Fibroblast of skin of scalp (primary cell): ENCODE measurements at places on chromosomes 2 and 18.

DNA sequence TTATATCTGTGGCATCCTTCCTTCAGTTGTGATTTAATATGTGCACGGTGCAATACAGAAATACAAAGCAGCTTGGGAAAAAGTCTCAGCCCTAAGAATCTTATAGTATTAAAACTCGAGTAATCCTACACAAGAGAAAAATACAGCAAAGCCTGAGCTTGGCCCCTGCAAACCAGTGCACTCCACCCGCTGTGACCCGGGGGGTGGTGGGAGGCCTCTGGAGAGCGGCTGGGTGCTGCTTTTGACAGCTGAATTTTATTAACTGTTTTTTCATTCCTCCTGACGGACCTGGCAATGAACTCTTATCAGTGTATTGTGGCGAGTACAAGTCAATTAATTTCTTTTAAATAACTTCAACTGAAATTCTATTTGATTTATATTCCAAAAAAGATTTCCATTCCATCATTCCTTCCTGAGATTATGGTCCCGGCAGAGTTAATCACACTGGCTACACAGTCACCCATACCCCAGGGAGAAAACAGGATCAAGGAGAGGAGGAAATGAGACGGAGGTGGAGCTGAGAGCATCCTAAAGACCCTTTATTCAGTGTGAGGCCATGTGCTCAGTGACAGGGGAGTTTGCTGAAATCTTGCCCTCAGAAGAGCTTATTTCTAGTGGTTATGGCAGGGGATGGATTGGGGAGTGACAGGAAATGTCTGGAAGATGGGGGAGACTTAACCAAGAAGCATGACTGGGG lies 124.8 kb downstream of the KLHL29 start:
- DNase-seq, result no peak

GRCh38 chr18:45304558-45304957 lies 310.7 kb upstream of the SLC14A2 start:
- no peak for DNase-seq

DNA sequence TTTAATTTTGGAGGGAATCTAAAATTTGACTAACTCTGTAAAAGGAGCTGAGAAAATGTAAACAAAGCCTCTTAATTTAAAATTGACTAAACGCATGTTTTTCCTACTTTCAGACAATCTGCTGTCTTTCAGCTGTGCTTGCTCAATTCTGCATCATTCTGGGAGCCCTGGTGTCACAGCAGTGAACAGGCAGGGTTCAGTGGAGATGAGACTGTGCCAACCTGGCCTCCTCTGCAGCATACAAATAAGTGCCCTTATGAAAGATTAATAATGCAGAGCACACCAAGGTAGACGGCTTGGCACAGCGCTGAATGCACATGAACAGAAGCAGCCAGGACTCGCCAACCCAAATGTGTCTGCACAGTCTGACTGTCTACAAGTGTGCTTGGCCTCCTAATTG lies 222.0 kb upstream of the CHAC2 start:
- DNase-seq, result no peak

DNA sequence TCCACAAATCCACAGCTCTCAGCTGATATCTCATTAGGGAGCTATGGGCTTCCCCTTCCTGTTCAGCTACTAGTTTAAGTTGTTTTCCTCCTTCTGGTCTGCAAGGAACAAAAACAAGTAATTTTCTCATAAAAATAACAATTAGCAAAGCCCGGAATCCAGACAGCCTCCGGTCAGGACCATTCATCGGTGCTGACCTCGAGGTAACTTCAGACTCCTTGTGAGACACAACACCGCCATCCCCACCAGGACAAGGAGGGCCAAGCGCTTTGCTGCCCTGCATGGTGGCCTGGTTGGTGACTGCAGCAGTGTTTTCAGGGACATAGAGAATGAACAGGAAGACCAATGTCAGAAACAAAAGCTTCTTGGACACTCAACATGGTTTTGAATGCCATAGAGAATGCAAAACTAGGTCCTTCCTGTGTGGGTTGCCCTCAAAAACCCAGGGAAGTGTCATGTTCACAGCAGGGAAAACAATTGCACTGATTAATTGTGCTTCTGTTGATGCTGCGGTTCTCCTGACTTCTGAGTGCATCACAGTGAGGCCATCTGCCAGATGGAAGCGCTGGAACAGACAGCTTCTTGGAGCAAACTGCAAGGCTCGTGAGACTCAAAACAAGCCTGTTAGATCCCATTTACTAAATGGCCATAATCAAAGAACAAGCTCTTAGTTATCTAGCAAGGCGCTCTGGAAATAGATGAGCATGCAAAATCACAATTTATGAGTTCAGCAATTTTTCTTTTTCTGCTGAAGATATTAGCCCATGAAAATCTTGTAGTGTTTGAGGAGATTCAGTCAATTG lies 77.1 kb downstream of the HS1BP3 start:
- peak; percentile 66 for DNase-seq

DNA sequence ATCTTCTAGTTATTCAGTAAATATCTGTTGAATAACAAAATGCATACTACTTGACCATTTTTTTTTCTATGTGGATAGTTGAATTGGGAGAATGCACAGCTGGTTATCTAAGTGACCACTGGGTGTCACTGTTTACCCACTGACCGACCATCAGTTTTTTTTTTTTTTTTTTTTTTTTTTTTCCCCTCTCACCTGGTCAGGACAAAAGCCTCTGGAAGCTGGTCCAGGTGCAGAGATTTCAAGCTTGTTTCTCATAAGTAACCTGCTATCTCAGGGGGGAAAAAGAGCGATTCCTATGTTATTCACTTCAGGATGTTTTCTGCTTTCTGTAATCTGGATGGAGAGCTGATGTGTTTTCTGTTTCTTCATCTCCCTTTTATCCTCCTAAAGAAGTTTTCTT lies 256.0 kb downstream of the DCDC2C start:
- peak; percentile 16 for DNase-seq

DNA sequence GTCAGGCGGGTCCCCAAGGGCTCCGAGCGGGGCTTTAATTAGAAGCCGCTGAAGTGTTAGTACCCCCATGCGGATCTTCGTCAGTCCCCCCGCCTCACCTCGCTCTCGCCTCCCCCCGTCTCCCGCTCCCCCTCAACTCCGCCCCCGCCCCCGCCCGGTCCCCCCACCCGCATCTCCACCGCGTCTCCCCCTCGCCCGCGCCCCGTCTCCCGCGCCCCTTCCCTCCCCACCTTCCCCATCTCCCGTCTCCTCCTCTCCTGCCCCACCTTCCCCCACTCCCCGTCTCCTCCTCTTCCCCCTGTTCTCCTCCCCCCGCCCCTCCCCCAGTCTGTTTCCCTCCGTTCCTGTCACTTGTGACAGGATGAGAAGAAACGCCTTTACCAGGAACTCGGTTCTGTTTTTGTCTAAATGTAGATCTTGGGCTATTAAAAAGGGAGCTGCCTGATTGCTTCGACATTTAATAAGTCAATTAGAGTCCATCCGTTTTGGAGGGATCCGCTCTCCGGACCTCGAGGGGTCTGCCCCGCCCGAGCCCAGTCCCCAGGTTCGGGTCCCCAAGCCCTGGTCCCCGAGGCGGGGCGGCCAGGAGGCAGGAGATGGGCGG lies 969 bp upstream of the ALKAL2 start:
- DNase-seq, result no peak

- DNase-seq, result peak; percentile 9
These were observed 763.9 kb downstream of the TSN start for GRCh38 chr2:122519366-122519765.

GRCh38 chr2:112081262-112081661 lies 26.2 kb downstream of the TMEM87B start:
- no peak for DNase-seq

DNA sequence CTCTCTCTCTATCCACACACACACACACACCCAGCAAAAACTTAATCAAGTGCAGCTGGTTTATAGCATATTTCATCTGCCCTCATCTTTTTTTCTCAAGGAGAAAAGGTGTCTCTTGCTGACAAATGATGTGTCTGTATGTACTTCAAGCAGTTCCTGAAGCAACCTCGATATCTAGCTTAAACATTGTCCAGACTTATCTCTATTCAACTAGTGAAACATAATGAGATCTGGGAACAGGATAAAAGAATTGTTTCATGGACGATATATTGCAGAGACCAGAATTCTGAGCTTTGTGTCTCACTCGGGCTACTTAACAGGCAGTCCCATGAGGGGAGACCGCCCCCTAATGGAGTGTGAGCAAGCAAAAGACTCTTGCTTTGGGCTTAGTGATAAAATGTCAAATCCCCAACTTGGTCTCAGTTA lies 929.2 kb upstream of the SOX11 start:
- DNase-seq, result peak; percentile 38

DNA sequence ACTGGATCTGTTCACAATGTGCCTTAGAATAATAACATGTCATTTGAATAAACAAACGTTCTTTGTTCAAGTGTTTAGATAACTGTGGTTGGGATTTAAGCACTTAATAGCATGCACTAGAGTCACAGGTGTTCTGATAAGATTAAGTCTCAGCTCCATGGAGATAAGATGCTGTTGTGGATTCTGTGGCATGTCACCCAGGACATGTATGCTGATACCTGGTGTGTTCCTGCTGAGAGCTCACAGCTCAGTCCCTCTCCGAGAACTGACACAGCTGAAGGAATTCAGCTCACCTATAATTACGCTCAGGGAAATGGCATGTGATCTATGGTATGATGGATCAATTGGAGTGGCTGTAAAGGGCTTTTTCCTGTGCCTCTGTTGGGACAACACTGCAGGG lies 75.4 kb upstream of the ST6GAL2 start:
- DNase-seq, result no peak

DNA sequence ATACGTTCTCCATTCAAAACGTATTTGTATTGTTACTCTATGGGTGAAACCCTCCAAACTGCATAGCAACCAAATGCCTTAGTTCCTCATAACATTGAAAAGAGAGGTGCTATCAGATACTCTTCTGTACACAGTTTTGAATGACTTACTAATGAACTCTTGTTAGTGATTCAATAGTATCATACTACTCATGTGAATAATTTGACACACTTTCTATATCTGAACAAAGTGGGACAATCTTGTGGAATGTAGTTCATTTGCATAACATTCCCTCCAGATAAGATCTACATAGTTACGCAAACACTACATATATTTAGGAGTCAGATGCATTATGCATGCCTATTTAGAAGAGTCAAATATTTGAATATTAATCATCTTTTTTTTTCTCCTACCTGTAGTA lies 232.0 kb upstream of the NRXN1 start:
- no peak for DNase-seq

DNA sequence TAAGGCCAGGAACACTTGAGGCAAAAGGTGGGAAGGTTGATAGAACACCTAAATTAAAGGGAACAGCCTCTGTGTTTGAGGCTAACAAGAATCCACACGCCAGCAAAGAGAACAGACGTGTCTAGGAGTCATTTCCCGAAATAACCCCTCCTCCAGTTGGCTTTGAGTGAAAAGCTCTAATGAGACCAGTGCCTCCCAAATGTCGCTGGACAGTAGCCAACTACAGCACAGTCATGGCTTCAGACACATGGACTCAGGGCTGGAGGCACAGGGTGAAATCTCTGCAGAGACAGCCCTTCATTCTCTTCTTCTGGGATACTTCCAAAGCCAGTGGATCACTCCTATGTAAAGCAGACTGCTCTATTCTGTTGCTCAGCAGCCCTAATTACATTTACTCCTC lies 49.6 kb downstream of the SOWAHC start:
- DNase-seq, result peak; percentile 80

GRCh38 chr2:202278944-202279343 lies 13.4 kb downstream of the NOP58 start:
- DNase-seq, result peak; percentile 66

DNA sequence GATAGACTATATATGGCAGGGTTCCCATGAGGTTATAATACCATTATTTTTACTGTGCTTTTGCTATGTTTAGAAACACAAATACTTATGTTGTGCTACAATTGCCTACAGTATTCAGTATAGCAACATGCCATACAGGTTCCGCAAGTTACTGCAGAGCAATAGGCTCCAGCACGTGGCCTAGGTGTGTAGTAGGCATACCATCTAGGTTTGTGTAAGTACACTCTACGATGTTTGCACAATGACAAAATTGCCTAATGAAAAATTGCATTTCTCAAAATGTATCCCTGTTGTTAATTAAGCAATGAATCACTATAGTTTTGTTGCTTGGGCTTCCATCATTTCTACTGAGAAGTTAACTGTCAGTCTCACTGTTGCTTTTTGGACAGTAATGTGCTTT lies 9.8 kb downstream of the CD302 start:
- DNase-seq, result no peak

GRCh38 chr2:84778911-84779690 lies 101.8 kb downstream of the TRABD2A start:
- no peak for DNase-seq

DNA sequence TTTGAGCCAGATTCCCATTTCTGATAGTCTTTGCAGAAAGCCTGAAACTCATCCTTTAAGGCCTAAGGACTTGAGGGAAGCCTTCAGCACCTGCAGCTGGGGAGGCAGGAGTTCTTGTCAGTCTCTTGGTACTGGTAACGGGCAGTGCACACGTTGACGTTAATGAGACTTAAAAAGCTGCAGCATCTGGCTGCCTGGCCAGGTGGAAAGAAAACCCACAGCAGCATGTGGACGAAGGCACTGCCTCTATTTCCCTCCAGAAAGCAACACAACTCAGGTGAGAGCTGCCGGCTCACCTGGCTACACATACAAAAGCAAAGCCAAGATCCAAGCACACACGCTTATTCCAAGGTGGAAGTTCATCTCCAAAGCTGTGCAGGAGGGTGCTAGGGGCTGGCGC lies 178.8 kb downstream of the ANAPC1 start:
- DNase-seq, result no peak

- DNase-seq, result no peak
These were observed 121.8 kb downstream of the CDC42EP3 start for GRCh38 chr2:37549598-37549997.

GRCh38 chr2:138187221-138187620 lies 222.9 kb downstream of the HNMT start:
- no peak for DNase-seq

DNA sequence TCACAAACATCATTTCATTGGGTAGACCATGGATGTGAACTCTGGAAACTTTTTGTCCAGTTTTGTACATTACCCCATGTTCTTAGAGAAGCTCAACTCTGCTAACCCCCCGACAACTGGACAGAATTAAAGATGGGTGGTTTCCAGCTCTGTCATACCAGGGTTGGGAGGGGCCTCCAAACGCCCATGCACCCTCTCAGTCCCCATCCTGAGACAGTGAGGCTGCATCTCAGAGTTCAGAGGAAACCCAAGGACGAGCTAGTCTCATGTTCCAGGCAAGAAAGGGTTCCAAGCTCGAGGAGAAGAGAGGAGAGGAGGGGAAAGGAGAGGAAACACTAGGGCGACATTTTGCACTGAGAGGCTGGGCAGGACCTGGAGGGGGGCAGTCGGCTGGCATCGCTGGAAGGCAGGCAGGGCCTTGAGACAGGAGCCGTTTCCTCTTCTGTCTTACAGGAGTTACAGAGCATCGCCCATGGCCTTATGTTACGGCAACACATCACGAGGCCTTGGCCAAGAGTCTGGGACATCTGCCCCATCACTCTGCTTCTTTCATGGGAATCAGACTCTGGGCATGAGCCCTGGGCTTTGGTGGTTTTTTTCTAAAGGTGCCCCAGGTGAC lies 16.4 kb downstream of the MAL start:
- DNase-seq, result no peak
